ENCODE measurements at places on chromosomes 7 and 10.

GRCh38 chr10:14102056-14102455 is 228.7 kb downstream of the FRMD4A start:
- no peak for DNase-seq

DNA sequence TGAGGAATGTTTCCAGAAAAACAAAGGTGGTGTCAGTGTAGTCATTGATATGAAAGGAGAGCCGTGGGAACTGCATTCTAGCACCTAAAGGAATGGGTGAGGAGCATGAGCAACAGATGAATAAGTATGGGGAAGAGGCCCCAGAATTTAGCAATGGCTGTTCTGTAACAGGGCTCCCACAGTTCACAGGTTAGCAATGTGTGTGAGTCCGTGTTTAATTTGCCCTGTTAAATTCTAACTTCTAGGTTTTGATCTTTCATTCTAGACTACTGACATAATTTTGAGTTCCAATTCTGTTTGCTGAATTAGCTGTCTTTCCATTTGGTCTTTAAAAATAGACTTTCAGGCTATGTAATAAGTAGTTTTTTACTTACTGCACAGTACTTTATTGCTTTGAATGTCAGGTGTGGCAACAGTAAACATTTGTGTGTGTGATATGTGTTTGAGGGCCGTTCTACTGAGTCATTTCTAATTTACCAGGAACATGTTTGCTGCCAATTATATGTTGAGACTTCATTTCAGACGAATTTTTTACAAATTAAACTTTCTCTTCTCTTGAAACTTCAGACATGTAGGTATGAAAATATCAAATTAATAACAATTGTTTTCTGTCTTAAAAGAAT is 8.8 kb downstream of the STK17A start:
- DNase-seq = no peak

DNA sequence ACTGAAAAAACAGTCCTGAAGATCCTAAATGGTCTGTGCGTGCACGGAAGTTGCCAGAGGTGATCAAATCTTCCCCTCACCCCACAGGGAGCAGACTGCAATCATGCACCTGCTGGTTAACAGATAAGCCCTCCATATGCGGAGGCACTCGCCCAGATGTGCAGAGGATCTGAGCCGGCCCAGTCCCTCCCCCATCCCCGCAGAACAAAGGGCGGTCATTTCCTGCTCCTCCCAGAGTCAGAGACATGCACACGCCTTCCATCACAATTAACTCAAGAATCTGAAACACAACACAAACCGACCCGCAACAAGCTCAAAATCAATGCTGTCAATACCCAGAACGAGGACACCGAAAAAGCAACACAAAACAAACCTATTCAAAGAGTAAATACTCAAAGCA is 24.2 kb downstream of the CRTAC1 start:
- no peak for DNase-seq

DNA sequence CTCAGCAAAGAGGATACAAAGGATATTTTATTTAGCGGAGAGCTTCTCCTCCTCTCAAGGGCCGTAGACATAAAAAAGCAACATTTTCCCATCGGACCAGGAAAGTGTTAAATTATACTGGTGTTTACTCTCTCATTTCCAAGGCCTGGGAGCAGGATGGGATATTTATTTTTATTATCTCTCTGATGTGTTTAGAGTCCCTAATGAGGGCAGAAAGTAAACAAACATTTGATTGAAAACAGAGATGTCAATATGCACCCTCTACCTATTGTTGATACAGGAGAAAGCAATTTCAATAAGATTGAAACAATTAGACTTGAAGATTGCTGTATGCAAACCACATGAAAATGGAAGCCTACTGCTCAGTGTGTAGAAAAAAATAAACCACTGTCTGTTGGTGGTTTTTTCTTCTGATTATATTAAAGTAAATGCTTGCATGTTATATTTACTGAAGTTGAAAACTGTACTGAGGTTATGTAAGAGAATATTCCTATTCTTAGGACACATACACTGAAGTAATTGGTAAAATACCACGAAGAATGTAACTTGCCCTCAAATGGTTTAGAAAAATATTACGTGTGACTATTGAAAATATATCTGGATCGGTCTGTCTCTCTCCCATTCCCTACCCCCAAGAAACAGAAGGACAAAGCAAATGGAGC is 59.3 kb downstream of the ATXN7L1 start:
- DNase-seq = no peak

- no peak for DNase-seq
Observed at GRCh38 chr7:45685619-45686240, 111.6 kb downstream of the ADCY1 start.

DNA sequence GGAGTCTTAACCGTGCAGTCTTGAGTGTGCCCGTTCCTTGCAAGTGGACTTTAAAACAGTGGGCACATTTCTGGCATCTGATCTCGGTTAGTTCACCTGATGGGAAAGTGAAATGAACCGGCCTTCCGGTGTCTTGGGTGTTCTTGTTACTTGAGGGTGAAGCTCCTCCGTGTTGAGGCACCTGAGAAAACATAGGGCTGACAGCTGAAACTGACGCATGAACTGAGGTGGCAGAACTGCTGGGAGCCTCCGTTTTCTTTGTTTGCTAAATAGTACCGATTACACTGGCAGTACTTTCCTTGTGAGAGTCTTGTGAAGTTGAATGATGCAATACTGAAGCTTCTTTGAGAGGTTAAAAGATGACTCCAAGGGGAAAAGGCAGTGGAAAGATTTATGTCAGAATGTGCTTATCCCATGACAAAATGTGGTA is 62.8 kb upstream of the SAMD8 start:
- no peak for DNase-seq

- DNase-seq = no peak
Observed at GRCh38 chr7:139899328-139899955, 70.4 kb downstream of the TBXAS1 start.

GRCh38 chr10:78868456-78868855 is 200.3 kb upstream of the ZMIZ1 start:
- DNase-seq = no peak

DNA sequence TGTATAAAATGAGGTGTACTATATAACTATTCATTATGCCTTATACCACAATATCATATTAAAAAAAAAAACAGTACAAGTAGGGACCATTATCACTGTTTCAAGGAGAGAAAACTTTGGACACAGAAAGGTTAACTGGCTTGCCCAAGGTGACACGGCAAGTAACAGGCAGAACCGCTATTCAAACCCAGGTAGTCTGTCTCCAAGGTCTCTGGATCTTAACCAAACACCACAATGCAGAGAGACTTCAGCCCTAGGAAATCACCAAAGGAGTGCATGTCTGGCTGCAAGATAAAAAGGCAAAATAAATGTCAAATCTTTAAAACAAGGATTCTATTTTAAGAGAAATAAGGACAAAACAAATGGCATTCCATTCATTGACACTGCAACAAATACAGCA is 56.3 kb downstream of the CADPS2 start:
- DNase-seq = no peak

GRCh38 chr10:88121361-88121760 is 257.9 kb downstream of the PTEN start:
- DNase-seq = no peak

- DNase-seq = no peak
Observed at GRCh38 chr10:49620841-49621378, 7.1 kb downstream of the CHAT start.

DNA sequence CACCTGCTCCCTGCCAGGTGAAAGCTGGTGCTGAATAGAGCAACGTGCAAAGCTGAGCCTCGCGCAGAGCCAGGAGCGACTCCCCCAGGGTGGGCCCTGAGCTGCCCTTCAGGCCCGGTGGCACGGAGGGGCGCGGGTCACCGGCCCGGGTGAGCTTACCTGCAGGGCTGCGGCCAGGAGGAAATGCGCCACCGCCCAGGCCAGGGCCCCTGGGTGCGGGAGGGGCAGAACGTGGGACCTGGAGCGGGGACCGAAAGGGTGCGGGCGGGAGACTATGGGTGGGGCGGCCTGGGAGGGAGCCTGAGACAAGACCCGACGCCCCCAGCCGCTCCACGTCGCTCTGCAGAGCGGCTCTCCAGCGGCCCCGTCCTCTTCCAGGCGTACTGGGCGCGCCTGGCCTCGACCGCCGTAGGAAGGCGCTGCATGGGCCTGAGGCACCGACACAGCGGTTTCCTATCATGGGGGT is 122.1 kb downstream of the BTAF1 start:
- no peak for DNase-seq

GRCh38 chr7:36045326-36045725 is 107.7 kb upstream of the EEPD1 start:
- no peak for DNase-seq

DNA sequence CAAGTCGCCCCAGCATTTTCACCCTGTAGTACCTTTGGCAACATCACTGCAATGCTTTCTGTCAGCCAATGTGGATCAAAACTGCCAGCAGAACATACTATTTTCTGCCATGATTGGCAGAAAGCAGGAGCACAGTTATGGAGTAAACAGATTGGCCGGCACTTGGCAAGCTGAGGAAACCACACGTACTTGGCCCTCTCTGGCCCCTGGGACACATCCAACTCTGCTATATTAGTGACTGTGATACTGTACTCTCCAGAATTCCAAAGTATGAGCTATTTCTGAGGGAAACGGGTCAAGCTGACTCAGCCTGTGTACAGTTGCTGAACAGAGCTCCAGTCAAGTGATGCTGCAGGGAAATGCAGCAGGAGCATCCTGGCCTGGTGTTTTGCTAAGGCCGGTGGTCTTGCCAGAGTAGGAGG is 39.8 kb upstream of the LANCL2 start:
- no peak for DNase-seq

DNA sequence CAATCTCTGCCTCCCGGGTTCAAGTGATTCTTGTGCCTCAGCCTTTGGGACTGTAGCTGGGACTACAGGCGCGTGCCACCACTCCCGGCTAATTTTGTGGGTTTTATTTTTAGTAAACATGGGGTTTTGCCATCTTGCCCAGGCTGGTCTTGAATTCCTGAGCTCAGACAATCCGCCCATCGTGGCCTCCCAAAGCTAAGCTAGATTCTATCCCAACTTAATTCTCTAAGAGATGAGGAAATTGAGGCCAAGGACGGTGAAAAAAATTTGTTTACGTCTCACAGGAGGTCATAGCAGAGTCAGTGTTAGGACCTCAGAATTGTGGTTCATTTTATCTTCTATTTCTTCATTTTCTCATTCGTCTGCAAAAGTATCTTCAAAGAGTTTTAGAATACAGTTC is 6.1 kb downstream of the CCAR1 start:
- DNase-seq = no peak

- DNase-seq = no peak
Observed at GRCh38 chr7:76064208-76064970, 16.5 kb downstream of the MDH2 start.

GRCh38 chr10:32263300-32263699 is 83.7 kb downstream of the EPC1 start:
- DNase-seq = no peak

- no peak for DNase-seq
Observed at GRCh38 chr7:83850941-83851340, 202.0 kb upstream of the SEMA3E start.

GRCh38 chr7:12493407-12493806 is 77.1 kb upstream of the SCIN start:
- DNase-seq = no peak

GRCh38 chr7:16652240-16652583 is 6.2 kb downstream of the BZW2 start:
- DNase-seq = no peak

DNA sequence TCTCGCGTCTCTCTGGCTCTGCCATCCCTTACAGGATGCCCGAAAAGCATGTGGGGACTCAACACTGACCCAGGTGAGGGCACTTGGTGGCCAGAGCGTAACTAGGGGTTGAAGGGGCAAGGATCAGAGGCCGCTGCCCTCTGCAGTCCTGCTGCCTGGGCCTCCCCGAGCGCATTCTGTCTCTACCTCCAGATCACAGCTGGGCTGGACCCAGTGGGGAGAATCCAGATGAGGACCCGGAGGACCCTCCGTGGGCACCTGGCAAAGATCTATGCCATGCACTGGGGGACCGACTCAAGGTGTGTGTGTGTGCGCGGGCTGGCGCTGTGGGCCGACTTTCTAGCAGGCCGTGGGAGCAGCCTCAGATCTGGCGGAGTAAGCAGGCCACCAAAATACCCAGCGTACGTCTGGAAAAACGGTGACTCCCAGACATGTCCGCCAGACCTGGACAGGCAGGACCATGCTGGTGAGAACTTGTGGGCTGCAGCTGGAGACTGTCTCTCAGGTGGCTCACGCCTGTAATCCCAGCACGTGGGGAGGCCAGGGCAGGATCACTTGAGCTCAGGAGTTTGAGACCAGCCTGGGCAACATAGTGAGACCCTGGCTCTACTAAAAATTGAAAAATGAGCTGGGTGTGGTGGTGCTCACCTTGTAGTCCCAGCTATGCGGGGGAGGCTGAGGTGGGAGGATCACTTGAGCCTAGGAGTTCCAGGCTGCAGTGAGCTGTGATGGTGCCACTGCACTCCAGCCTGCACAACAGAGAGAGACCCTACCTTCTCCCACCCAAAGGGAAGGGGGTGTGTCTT is 3.2 kb downstream of the GNB2 start:
- DNase-seq = no peak

- DNase-seq = no peak
Observed at GRCh38 chr10:49220031-49220430, 31.8 kb upstream of the TMEM273 start.

DNA sequence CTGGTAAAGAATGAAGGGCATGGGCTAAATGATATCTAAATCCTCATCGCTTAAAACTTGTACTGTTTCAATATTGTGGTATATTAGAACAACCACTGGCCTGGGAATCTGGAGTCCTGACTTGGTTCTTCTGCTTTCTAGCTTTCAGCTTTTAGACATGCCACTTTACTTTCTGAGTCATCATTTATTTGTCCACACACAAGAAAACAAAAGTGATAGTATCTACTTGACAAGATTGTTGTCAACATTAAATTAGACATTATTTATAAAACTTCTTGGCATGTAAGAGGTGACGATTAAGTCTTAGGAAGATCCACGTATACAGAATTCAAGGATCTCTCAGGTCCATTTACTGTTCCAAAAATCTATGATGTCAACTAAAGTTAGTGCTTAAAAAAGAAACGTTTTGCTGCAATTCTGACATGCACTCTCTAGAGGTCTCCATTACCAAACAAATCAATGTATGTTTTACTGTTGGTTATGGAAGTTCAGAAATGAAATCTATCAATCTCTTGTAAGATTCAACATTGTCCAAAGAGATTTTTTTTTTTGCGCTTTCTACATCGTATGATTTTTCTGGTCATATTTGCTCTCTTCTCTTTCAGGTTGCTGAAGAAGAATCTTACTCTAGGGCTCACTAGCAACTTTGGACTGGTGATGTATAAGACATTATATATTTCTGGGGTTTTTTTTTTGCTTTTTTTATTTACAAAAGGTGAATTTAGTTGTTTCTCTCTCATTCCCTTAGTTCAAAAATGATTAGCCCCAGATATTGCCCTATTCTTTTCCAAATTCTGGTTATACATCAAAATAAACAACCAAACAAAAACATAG is 53.6 kb upstream of the DYNC1I1 start:
- DNase-seq = no peak

- DNase-seq = no peak
Observed at GRCh38 chr7:121372376-121373010, 23.6 kb downstream of the FAM3C start.

GRCh38 chr10:30028006-30028737 is 31.2 kb downstream of the JCAD start:
- DNase-seq = no peak

All from activated B cell treated with CpG ODN at 0.5 μM for 24 hours (primary cell).